Stimulated activated CD4-positive, alpha-beta T cell treated with anti-CD3 and anti-CD28 coated beads, Interleukin-2, amount 100 ng/mL, for 4 hours (primary cell): ENCODE measurements at places on chromosomes 7 and 10.

DNA sequence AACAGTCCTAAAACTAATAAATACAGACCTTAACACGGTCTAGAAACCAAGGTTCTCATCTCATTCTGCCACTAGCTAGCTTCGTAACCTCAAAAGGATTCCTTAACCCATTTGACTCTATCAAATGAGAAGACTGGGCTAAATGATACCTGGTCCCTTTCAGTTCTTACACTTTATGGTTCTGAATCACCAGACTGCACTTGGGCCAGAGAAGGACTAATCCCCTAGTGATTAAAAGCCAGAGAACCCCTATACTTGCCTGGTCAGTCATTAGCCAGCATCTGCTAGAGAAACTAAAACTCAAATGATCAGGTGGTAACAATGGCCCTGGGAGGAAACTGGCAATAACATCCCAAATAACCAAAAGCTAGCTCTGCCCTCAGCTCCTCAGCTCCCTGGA, 16.8 kb downstream of the TMEM243 start:
- no peak for DNase-seq

- DNase-seq: no peak
Observed at GRCh38 chr7:117323851-117324711, 1.2 kb upstream of the WNT2 start.

GRCh38 chr7:1940402-1940786, 270.3 kb downstream of the ELFN1 start:
- peak; percentile 84 for DNase-seq

DNA sequence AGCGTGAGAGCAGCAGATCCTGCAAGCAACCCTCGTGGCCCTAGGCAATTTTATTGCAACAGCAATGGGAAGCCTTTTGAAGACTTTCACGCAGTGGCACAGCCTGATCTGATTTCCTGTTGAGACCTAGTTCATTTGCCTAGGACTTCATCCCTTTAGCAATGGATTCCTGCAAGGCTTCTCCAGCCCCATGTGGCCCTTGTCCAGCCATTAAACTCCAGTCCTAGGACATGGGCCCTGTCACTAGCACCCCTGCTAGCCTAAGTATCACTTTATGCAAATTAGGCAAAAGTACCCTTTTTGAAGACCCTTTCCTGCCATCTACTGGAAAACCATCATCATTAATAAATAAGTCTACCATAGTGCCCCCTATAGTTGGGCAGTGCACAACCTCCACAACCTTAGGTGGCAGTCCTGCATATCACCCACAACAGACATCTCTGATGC, 379.4 kb downstream of the GALNT17 start:
- DNase-seq: no peak

GRCh38 chr10:71512312-71512711, 115.6 kb downstream of the CDH23 start:
- DNase-seq: no peak
